ENCODE measurements at places on chromosomes 7 and 10.

DNA sequence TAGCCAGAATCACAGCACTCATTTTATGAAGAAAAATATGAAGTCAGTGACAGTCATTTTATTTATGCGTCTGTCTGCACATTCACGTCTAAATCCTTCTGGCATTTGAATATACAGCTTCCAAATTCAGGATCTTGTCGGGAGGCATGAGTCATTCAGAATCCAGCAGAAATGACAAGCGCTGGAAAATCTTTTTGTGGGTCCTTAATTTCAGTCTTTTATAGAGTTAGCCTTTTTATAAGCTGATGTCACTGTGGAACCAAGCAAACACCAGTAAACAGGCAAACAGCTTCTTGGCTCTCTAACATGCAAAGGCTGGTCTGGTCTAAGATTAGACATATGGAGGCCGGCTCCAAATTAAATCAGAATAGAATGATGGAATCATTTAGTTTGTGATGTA, 388.2 kb upstream of the TEX47 start:
- no peak for DNase-seq
- H3K36me3 ChIP-seq: no peaks in the 10 kb centered on the region
- H3K27ac ChIP-seq: no peak overlapping the region
- no peaks in the 10 kb centered on the region for H3K4me1 ChIP-seq

DNA sequence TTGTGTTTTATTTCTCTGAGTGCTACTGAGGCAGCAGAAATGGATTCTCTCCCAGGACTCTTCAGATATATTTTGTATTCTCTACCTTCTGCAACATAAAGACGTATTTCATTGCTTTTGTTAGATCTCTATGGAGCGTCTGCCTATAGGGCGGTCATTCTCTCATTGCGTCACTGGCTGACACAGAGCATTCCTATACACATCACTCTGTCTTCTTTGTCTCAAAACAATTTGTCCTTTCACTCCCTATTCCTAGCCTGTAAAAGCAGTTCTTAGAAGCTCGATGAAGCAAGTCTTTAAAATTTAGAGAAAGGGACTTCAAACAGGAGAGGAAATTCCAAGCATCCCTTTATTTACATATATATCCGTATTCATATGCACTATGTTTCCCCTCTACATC, 120.6 kb downstream of the CPED1 start:
- DNase-seq: no peak
- H3K4me3 ChIP-seq: no peak overlapping the region
- peaks cover 14% of the 10 kb centered on the region for H3K27me3 ChIP-seq
- H3K4me1 ChIP-seq: no peaks in the 10 kb centered on the region
- H3K36me3 ChIP-seq: no peaks in the 10 kb centered on the region

GRCh38 chr7:106626376-106627164, 34.4 kb downstream of the CCDC71L start:
- no peaks in the 10 kb centered on the region for H3K27me3 ChIP-seq
- no peak for DNase-seq
- no peak overlapping the region for H3K4me3 ChIP-seq
- peaks cover 4% of the 10 kb centered on the region for H3K36me3 ChIP-seq
- no peak overlapping the region for H3K27ac ChIP-seq

- H3K27me3 ChIP-seq: peaks cover 15% of the 10 kb centered on the region
- H3K36me3 ChIP-seq: peaks cover 4% of the 10 kb centered on the region
- no peak overlapping the region for H3K27ac ChIP-seq
- no peaks in the 10 kb centered on the region for H3K4me1 ChIP-seq
- no peak for DNase-seq
These were observed 754 bp upstream of the PHYHIPL start for GRCh38 chr10:59175538-59176240.

- no peaks in the 10 kb centered on the region for H3K36me3 ChIP-seq
- H3K27me3 ChIP-seq: peaks cover 4% of the 10 kb centered on the region
- H3K27ac ChIP-seq: no peak overlapping the region
These were observed 37.3 kb downstream of the VIPR2 start for GRCh38 chr7:159107161-159107892.

DNA sequence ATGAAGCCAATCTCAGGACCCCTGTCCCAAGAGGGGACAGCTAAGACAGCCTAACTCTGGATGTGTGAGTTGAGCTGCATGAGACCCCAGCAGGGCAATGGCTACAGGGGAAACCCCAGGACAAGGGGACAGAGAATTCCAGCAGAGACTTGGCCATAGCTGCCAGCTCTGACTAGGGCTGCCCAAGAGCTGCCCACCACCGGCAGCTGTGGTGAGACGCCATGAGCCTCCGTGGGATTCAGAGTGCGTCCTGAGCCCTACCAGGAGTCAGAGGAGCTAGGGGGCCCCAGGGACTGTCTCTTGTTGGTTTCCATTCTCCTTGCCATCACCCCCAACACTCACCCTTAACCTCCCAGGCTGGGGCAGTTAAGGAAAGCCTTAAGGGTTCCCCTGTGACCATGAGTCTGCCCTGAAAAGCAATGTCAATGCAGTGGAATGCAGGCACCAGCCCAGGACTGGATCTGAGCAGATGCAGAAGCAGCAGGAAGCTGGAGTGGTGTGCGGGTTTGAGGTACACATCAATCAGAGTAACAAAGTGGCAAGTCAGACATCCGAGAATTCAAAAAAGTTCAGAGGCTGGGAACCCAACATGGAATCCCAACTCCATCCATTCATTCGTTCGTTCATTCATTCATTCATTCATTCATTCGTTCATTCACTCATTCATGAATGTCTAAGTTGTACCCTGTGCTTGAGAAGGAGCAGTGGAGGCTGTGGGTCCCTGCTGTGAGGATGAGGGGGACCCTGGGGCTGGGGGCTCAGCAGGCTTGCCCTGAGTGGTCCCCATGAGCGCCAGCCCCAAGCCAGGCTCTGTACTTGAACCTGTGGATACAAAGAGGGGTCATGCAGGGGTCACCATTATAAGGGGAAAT, 52.9 kb downstream of the C10orf120 start:
- no peak overlapping the region for H3K27ac ChIP-seq
- H3K4me1 ChIP-seq: no peaks in the 10 kb centered on the region
- H3K27me3 ChIP-seq: peaks cover 5% of the 10 kb centered on the region
- H3K36me3 ChIP-seq: no peaks in the 10 kb centered on the region
- no peak overlapping the region for H3K4me3 ChIP-seq

DNA sequence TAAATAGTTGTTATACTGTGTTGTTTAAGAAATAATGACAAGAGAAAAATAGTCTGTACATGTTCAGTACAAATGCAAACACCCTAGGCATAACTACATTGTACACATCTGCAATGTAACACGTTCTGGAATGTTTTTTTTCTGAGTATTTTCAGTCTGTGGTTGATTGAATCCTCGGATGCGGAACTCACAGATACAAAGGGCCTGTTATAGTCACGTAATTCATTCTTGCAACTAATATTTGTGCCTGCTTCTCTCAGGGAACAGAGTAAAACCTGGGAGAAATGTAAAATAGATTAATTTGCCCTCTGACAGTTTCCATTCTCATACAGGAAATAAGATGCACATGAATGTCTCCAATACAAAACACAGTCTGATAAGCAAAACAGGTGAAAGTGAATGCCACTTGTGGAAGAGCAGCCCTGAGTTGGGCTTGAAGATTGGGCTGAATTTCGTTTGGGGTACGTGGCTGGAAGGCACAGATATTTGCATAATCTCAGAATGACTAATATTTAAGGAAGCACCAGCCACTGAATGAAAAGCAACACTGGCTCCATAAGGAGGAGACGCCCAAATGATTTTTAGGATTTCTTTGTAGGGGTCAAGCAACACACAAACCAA, 19.1 kb downstream of the DENND2A start:
- H3K27ac ChIP-seq: no peak overlapping the region
- no peaks in the 10 kb centered on the region for H3K27me3 ChIP-seq
- H3K4me1 ChIP-seq: no peaks in the 10 kb centered on the region
- H3K4me3 ChIP-seq: no peak overlapping the region
- no peaks in the 10 kb centered on the region for H3K36me3 ChIP-seq

DNA sequence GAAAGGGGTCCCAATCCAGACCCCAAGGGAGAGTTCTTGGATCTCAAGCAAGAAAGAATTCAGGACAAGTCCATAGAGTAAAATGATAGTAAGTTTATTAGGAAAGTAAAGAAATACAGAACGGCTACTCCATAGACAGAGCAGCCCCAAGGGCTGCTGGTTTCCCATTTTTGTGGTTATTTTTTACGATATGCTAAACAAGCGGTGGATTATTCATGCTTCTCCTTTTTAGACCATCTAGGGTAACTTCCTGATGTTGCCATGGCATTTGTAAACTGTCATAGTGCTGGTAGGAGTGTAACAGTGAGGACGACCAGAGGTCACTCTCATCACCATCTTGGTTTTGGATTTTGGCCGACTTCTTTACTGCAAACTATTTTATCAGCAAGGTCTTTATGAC, 1033.4 kb downstream of the SORCS3 start:
- H3K36me3 ChIP-seq: peaks cover 5% of the 10 kb centered on the region
- H3K27me3 ChIP-seq: no peaks in the 10 kb centered on the region
- no peaks in the 10 kb centered on the region for H3K4me1 ChIP-seq
- H3K4me3 ChIP-seq: no peak overlapping the region
- no peak overlapping the region for H3K27ac ChIP-seq

GRCh38 chr7:30789334-30789711, 18.1 kb downstream of the MINDY4 start:
- no peaks in the 10 kb centered on the region for H3K4me1 ChIP-seq
- DNase-seq: no peak
- H3K27ac ChIP-seq: no peak overlapping the region
- peaks cover under 1% of the 10 kb centered on the region for H3K36me3 ChIP-seq

- peaks cover 79% of the 10 kb centered on the region for H3K4me1 ChIP-seq
- H3K27me3 ChIP-seq: peaks cover 11% of the 10 kb centered on the region
- no peaks in the 10 kb centered on the region for H3K36me3 ChIP-seq
- DNase-seq: no peak
- H3K27ac ChIP-seq: no peak overlapping the region
- peak overlapping the region; percentile 85 for H3K4me3 ChIP-seq
These were observed 1.2 kb downstream of the GAL3ST4 start for GRCh38 chr7:100166970-100167911.

GRCh38 chr10:22992621-22993020, 64.8 kb downstream of the ARMC3 start:
- peaks cover 31% of the 10 kb centered on the region for H3K4me1 ChIP-seq
- H3K27me3 ChIP-seq: peaks cover 10% of the 10 kb centered on the region
- no peak overlapping the region for H3K4me3 ChIP-seq
- H3K27ac ChIP-seq: no peak overlapping the region
- DNase-seq: no peak

- H3K4me3 ChIP-seq: no peak overlapping the region
- H3K4me1 ChIP-seq: no peaks in the 10 kb centered on the region
- H3K27me3 ChIP-seq: no peaks in the 10 kb centered on the region
- DNase-seq: no peak
These were observed 640.1 kb upstream of the MBL2 start for GRCh38 chr10:53412651-53413050.

DNA sequence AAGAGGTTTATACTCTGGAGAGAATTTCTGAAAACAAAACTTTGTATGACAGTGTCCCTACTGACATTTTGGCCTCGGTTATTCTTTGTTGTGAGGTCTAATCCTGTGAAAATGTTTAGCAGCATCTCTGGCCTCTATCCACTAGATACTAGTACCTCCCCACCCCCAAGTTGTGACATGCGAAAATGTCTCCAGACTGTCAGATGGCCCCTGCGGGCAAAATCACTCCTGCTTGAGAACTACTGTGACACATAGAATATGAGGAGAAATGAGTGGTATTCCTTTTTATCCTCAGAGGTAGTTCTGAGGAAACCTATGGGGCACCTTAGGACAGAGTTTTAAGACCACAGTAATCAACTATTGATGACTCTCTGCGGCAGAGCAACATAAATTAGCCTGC, 315.3 kb upstream of the HGF start:
- H3K4me1 ChIP-seq: no peaks in the 10 kb centered on the region
- H3K27me3 ChIP-seq: no peaks in the 10 kb centered on the region
- DNase-seq: no peak
- no peaks in the 10 kb centered on the region for H3K36me3 ChIP-seq
- H3K27ac ChIP-seq: no peak overlapping the region

DNA sequence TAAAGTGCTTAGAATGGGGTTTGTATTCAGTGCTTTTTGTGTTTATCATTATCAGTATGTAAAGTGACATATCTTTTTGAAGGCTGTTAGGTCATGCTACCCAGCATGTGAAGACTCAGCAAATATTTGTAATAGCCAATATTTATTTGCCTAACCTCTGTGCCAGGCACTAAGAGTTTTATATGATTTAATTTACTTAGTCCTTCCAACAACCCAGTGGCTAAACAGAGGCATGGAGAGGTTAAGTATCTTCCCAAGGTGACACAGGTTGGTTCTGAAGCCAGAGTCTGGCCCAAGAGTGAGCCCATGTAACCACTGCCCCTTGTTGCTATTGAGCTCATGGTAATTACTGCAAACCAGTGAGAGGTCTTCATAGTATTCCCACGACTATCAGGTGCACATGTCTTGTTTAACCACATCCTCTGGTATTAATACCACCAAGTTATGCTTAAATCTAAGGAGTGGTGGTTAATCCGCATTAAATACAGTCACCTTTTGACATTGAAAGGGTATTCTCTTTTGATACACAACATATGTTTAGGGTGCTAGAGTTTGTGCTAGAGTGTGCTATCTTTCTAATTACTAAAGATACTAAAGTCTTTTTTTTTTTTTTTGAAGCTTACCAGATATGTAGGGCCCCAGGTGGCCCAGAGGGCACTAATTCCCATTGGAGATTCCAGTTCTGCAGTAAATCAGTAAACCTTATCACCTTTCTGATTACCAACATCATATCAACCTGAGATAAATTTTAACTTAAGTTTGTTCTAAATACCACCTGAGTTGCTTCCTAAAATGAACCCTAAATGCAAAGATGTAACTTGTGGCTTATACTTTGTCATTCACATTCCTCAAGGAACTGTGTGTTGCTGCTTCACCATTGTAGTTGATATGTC, 2.9 kb downstream of the ADD3 start:
- no peak overlapping the region for H3K4me3 ChIP-seq
- peaks cover 2% of the 10 kb centered on the region for H3K36me3 ChIP-seq
- peak overlapping the region; percentile 94 for H3K27ac ChIP-seq

GRCh38 chr10:29389935-29390334, 101.1 kb downstream of the LYZL1 start:
- DNase-seq: no peak
- no peak overlapping the region for H3K27ac ChIP-seq
- no peak overlapping the region for H3K4me3 ChIP-seq
- H3K27me3 ChIP-seq: no peaks in the 10 kb centered on the region

GRCh38 chr10:129390147-129390546, 76.9 kb upstream of the MGMT start:
- no peak for DNase-seq
- no peak overlapping the region for H3K4me3 ChIP-seq
- peaks cover 7% of the 10 kb centered on the region for H3K27me3 ChIP-seq
- no peak overlapping the region for H3K27ac ChIP-seq

DNA sequence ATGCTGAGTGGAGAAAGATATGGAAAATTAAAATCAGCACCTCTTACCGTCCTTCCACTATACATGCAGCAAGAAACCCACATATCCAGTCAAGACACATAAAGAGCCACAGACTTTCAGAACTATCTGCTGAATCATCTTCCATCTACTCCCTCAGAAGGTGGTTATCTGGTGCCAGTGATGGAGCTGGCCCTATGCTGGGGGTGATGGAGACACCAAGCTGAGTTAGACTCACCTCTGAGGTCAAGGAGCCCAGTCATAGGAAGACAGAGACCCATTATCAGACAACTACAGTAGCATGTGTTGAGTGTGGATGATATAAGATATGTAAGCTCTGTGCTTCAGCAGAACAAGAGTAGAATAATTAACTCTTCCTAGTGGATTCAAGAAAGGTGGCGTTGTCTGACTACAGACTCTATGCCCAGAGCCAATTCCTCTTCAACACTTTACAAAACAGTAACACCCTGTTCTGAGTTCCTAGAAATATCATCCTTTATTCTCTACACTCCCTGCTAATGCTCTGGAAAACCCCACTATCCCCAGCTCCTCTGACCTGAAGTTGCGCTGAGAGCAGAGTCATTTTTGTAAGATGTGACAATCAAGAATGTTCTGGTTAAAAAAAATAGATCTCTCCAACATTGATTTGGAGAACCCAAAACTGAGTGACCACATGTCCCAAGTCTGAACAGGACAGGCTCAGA, 14.3 kb downstream of the CYP3A5 start:
- no peaks in the 10 kb centered on the region for H3K27me3 ChIP-seq
- DNase-seq: peak; percentile 18
- H3K4me3 ChIP-seq: no peak overlapping the region

All from activated T-cell treated with anti-CD3 and anti-CD28 coated beads, Interleukin-2, amount 50 U/mL, for 72 hours (primary cell).